Fibroblast of the conjunctiva (primary cell): ENCODE measurements at places on chromosomes 2 and 18.
A peak's percentile ranks its signal among the peaks of the same experiment; 100 is the strongest.

- no peak for DNase-seq
Observed at GRCh38 chr2:143736904-143737303, 607.7 kb downstream of the ARHGAP15 start.

GRCh38 chr2:216858312-216858711, 1.6 kb downstream of the TNP1 start:
- DNase-seq: no peak

DNA sequence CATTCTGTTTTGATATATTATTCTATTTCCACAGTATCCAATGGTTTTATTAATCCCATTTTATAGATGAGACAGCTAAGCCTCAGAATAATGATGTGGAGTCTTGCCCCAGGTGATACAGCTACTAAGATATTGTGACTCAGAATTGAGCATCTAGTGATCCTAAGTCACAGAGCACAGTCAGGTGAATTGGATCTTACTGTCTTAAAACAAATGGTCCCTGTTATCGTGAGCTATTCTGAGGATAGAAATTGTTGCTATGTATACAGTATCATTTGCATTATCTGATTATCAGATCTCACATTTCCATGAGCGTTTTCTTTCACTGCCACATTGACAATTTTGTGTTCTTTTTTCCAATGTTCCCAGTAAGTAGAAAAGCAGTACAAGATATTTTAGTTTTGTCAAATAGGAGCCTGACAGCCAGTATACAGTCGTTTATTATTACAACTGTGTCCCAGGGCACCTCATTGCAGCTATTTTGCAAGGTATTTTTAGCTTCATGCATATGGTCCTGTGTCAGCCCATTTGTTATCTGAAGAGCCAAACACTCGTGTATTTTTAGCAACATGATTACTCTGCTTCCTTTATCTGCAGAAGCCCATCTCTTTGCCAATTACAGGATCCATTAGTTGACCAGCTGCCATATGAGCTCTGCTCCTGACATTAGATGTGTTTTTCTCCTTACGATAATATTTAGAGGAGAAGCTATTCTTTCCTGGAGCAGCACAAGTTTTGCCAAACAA, 25.1 kb upstream of the SGPP2 start:
- no peak for DNase-seq

GRCh38 chr2:3282056-3282998, 95.3 kb downstream of the EIPR1 start:
- no peak for DNase-seq

- no peak for DNase-seq
Observed at GRCh38 chr2:189274361-189274760, 94.8 kb upstream of the COL5A2 start.

DNA sequence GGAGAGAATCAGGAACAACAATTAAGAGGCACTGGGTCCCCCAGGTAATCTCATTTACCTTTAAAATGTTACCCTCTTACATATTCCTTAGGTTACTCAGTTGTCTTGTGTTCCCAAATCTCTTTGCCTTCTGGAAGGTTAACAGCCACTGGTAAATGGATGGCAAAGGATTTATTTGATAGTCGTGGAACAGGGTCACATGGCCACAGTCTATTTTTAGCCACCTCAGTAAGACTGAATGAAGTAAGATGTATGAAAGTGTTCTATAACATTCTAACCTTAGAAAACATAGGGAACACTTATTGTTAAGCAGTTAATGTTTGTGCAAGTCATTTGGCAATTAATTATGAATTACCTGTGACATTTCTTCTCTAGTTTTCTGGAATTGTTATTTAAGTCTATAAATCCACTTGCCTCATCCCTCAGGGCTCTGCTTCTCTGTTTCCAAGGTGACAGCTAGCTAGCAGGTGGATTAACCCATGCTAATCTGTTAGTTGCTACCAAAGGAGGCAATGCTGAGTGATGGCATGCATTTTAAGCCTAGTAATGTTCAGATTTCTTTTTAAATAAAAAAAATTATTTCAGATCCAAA, 211.0 kb downstream of the PIK3C3 start:
- DNase-seq: no peak

- no peak for DNase-seq
Observed at GRCh38 chr18:73577365-73577764, 570.3 kb downstream of the FBXO15 start.

DNA sequence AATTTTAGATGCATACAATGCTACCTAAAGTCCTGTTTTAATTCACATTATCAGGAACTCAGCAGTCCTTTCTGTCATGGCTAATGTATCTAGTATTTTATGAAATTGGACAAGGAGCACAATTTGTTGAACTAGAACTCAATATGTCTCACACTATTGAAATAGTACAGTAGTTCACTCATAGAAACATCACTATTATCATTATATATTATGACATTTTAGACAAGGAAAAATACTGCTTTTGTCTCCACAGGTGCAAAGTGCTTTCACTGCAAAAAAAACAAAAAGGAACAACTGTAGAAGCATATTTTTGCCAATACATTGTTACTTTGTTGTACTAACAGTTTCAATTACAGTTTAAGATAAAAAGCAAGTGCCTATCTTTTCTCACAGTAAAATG, 419.2 kb upstream of the CDH19 start:
- no peak for DNase-seq

DNA sequence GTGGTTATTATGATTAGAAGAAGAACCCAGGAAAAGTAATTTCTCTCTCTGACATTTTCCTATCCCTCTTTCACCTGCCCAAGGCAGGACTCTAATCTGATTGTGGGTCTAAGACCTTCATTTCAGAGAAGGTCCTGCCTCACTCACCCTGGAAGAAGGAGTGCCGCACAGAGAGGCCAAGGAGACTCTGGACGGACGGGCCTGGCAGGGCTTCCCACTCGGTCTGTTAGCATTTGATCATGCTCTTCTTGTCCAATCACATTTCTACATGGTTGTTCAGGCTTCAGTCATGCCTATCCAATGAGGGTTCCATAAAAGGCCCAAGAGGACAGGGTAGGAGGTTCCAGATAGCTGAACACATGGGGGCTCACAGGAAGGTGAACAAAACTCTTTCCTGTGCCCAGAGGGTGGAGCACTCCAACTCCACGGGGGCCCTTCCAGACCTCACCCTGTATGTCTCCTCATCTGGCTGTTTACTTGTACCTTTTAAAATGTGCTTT, 27.0 kb downstream of the ZNF892 start:
- DNase-seq: no peak

DNA sequence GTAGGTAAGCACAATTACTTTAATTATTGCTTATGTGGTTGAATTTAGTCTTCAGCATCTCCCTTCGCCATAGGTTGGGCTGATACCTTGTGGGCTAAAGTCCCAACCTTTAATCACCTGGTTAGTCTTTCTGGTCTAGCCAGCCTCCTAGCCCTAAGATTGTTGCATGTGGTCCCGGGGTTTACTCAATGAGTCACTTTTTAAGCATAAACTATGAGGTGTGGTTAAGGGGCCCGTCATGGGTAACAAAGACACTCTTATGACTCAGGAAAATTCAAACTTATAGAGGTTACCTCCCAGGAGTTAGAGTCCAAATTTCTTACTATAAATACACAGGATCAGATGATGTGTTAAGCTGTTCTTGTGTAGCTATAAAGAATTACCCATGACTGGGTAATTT, 841.6 kb downstream of the TRIB2 start:
- DNase-seq: no peak

DNA sequence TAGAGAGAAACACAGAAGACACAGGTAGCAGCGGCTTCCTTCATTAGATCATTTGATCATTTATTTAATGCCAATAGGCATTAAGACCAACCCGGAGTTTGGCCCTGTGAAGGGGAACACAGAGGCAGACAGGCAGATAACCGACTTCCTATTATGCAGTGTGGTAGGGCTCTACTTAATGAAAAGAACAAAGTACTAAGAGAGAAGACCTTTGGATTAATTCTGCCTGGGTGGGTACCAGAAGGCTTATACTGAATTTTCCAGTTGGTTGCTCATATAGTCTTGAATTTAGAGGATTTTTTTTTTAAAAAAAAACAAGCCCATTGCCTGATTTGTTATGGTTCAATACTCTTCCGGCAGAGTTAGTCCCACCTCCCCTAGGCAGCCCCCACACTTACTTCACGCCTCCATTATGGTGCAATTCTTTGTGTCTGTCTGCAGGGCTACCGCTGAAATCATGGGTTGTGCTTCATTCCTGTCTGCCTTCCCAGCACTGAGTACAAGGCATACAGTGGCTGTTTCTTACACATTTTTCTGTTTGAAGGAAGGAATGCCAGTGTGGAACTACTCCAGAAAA, 244.3 kb upstream of the APCDD1 start:
- no peak for DNase-seq

DNA sequence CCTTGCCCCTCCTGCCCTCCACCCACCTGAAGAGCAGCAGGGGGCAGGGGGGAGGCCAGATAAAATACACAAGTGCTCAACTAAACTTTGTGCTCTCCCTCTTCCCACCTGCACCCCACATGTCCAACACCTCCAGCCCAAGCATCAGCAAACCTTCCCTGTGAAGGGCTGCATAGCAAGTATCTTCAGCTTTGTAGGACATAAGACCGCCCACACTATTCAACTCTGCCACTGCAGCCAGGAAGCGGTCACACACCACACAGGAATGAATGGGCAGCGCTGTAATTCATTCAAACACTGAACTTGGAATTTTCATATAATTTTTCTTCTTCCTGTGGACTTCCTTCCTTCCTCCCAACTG, 27.5 kb downstream of the TFCP2L1 start:
- no peak for DNase-seq

DNA sequence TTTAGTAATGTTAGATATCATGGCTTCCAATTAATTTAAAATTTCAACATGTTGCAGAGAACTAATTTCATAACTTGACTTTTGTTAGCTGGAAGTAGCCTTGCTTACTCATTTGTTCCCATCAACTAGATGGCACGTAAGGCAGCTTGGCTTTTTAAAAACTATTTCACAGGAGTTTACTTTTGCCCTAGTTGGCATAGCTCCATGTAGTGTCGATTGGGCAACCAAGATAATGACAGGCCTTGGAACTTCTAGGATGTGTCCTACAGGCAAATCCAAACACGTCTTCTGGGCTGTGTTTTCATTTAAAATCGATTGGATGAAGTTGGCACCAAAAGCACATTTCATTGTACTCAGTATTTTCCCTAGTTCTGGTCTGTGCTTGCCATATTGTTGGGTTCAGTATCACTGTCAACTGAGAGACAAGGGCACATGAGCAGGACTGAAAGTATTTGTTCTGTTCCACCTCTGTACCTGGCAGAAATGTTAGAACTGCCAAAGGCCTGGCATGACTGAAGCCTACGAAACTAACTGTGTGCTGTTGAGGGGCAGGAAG, 29.4 kb downstream of the HADHB start:
- DNase-seq: peak; percentile 96

DNA sequence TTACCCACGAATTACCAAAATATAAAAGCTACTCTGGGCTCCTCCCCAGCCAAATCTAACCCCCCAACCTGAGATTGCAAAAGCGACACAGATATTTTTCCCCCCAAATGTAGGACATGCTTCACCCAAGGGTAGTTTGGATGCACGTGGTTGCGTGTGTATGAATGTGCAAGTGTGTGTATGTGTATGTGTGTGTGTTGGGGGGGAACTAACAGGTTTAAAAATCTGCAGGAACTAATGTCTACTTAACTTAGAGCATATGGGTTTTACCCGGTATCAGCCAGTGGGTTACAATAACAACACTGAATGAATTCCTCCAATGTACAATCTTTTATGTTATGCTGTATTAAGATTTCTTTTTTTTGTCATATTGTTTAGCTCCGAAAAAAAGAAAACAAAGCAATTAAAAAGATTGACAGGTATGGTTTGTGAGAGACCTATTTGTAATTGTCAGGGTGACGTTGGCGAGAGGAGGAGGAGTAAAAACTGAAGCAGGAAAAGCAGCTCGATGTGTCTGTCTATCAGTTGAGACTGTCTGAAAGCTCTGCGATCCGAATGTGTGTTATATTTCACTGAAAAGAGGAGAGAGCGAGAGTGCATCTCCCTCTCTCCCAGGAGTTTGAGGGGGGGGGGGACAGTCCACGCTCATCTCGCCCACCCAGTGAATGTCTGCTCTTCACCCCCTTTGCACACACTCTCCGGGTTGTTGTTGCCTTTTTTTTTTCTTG, at the start of gene TSHZ1:
TSS of gene TSHZ1 (plus strand) at position 524 of the 728 bp plus-strand sequence. CDS start 1,080 bp downstream, outside the sequence.
- peak; percentile 78 for DNase-seq

GRCh38 chr2:164840458-164840929, 1.1 kb downstream of the COBLL1 start:
- DNase-seq: no peak

- DNase-seq: no peak
Observed at GRCh38 chr2:175808078-175808477, 194.0 kb downstream of the LNPK start.

GRCh38 chr2:38598991-38599295, 3.8 kb downstream of the HNRNPLL start:
- no peak for DNase-seq

DNA sequence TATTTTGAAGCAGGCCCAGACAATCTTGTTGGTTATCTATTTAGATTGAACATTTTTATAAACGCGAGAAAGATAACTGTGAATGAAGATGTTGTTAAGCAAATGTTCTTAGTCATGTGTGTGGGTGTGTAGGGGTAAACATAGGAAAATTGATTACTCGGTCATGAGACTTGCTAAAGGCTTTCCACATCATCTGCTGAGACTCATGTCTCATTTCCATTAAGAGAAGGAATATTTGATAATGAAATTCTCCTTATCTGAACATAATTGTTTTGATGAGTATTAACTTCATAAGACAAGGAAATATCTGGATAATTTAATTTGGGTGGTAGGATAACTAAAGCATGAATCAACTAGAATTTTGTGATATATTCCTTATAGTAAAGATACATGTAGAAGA, 19.7 kb downstream of the CCDC102B start:
- DNase-seq: no peak

- no peak for DNase-seq
Observed at GRCh38 chr18:26648509-26649192, 100.3 kb upstream of the KCTD1 start.

GRCh38 chr2:24919506-24920097, 435 bp downstream of the ADCY3 start:
- no peak for DNase-seq

- no peak for DNase-seq
Observed at GRCh38 chr2:142495141-142495540, 364.3 kb upstream of the LRP1B start.

- DNase-seq: no peak
Observed at GRCh38 chr18:10923551-10924070, 225.8 kb downstream of the PIEZO2 start.

DNA sequence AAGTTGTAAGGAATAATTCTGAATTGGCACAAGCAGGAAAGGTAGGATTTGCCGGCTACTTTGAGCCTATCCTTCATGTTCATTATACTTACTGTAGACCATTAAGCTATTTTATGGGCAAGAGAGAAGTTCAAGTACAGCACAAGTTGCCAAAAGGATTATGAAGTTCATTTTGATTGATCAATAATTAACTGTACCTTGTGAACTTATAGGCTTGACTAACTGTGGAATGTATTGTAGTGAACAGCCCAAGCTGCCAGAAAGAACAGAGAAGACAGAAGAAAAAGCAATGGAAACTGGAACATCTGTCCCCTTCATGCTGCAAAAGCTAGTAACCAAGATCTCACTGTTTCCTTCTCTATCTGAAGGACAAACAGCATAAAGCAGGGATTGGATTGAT, 810.1 kb upstream of the ZEB2 start:
- no peak for DNase-seq
